ENCODE measurements at places on chromosomes 16 and 17.

GRCh38 chr17:9928601-9929333, 23.7 kb upstream of the RCVRN start:
- no peak for DNase-seq

DNA sequence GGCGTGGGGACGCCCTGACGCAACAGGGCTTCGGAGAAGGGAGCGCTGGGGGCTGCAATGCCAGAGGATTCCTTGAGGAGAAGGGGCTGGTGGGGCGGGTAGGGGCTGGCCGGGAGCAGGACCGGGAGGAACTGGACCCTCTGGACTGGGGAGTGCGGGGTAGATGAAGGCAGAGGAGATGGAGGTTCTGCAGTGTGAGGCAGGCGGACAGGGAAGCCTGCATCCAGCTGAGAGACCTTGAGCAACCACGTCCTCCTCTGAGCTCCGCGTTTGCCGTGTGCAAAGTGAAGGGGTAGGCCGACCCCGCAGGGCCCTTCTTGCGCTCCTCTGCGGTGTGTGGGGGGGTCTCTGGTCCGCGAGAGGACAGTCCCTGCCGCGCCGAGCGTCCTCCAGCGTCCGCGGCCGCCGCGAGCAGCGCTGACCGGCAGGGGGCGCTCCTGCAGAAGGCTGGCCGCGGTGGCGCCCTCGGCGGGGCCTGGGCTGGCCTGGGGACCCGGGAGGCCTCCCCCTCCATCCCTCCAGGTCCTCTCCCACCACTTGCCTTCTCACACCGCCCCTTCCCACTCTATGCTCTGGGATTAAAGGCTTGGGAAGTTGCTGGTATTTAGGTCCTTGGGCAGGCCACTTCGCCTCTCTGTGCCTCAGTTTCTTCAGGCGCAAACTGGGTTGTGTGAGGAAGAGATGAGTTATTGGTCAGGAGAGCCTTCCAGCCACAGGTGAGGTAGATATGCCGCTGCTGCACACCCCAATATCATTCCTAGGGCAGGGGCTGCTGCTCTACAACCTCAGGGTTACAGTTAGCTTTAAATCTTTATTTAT, 9.6 kb upstream of the WNT9B start:
- no peak for DNase-seq

DNA sequence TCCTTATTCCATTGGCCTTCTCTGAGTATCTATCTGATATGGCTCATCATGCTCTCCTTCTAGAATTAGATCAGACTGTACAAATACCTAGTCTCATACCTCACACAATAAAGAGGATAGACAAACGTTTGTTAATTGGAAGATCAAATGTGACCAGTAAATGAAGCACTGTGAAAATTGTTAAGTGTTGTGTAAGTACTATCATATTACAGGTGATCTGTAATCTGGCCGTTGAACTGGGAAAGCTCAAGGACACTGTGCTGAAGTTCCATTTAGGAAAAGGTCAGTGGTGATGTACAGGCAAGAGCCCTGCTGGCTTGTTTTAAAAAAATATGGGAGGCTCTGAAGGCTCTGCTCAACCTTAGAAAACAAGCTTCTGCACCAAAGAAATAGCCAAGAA, 38.5 kb upstream of the CORO6 start:
- DNase-seq: no peak

DNA sequence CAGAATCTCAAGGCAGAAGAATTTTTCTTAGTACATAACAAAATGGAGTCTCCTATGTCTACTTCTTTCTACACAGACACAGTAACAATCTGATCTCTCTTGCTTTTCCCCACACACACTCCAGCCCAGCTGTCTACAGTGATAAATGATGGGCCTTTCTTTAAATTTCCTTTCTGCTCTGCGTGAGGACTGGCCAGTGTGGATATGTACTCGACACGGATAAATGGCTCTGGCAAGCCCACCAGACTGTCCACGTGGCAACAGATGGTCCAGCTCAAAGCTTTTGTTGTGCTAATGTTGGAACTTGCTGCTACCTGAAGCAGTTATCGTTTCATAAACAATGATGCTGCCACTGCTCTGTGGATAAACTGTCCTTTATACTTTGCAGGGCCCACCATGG, 410.7 kb downstream of the TMEM114 start:
- no peak for DNase-seq

GRCh38 chr16:28602529-28602928, 5.7 kb upstream of the SULT1A2 start:
- no peak for DNase-seq

- no peak for DNase-seq
Observed at GRCh38 chr17:37802712-37803416, 58.0 kb upstream of the HNF1B start.

- peak; percentile 27 for DNase-seq
Observed at GRCh38 chr17:55699181-55699860, 23.3 kb downstream of the TMEM100 start.

- DNase-seq: no peak
Observed at GRCh38 chr17:58337600-58338453, 9.2 kb upstream of the TSPOAP1 start.

- no peak for DNase-seq
Observed at GRCh38 chr16:8663192-8664089, 11.0 kb upstream of the ABAT start.

DNA sequence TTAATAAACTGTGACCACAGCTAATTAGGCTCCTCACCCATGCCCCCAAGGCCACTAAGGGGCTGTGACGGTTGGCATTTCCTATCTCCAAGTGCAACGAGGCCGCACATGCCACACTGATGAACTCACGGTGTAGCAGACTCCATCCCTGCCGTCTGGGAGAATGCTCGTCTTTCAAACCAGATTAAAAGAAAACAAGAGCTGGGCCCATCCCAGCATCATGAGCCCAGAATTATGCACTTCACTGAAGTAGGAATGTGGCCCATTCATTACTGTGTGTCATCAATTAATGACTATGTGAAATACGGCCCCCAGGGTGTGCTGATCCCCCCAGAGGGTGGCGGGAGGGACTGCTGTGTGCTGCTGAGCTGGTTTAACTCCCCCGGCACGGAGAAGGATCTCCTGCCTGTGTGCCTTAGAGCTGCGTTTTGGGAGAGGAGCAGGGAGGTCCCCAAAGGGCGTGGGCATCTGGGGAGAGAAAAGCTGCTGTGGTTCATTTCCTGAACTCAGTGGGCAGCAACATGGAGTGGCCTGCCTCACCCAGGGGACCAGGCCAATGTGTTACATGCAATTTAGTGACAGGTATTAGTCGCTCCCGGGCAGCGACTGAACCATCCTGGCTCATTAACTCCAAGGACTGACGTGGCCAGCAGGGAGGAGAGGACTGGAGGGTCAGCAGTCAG, 194.5 kb downstream of the FOXL1 start:
- DNase-seq: no peak
